ENCODE measurements at places on chromosomes 3 and 15. TPM values are rescaled to one million over a fixed set of nuclear protein-coding genes. Genes with fewer than 3 reads are reported as not detected.

DNA sequence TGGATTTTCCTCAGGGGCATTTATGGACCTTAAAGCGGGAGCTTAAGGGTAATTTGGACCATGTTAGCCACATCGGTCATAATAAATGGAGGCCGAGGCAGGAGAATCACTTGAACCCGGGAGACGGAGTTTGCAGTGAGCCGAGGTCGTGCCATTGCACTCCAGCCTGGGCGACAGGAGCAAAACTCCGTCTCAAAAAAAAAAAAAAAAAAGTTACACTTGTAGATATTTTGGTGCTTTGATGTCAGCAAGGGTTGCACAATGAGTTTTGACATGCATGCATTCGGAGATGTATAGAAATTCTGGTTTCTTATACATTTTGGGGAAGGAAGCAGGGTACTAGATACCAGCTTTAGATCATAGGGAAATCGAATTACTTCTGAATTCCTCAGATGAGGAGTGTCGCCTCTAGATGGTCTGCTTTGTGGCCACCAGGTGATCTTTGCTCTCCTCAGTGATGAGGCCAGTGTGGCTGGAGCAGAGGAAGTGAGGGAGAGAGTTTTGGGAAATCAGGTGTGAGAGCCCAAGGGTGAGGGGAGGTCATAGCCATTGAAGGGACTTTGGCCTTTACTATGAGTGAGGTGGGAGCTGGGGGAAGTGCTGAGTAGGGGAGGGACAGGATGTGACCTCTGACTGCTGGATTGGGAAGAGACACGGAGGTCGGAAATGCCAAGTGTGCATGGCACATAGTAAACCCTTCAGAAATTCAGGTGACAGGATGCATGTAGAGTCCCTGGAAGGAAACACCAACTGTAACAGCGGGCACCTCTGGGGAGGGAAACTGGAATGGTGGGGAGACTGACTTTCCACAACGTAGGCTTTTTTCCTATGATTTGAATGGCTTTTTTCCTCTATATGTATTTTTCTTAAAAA is 8.4 kb upstream of the RBSN start:
- no peak for DNase-seq

The RBPMS2 gene
- 0.15 TPM for total RNA-seq

DNA sequence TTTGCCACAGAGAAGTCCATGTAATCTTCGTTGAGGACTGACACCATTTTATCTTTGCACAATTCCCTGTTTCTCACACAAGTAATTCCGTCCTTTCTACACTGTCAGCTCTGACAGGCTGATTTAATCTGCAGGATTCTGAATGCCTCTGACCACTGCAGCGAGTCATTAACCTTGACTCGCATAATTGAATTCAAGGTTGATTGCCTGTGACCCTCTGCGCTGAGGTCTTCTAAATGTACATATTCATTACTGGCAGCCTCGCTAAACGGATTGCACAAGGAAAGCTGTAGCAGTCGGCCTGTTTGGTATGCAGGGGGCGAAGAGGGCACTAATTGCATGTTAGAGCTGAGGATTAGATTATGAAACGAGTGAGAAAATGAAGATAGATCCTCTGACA is 147.8 kb downstream of the SHOX2 start:
- DNase-seq: no peak

DNA sequence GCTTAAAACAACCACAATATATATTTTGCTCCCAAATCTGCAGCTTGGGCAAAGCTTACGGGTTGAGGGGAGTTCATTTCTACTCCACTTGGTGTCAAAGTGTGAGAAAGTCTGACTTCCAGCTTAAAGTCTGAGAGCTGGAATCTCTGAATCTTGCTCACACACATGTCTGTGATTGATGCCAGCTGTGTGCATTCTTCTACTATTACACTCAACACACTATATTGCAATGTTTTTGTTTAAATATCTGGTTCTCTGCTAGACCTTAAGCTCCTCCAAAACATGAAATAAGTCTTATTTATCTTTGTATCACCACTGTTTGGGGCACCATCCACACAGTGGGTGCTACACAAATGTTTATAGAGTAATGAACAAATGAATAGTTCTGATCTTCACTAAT is 36.7 kb upstream of the SECISBP2L start:
- DNase-seq: no peak

DNA sequence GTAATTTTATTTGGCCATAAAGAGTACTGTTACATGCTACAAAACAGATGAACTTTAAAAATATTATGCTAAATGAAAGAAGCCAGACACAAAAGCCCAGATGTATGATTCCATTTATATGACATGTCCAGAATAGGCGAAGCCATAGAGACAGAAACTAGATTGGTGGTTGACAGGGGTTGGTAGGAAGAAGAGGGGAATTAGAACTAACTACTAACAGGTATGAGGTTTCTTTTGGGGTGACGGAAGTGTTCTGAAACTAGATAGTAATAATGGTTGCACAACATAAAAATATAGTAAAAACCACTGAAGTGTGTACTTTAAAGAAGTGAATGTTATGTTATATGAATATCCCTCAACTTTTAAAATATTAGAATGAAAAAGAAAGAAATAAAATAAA is 66.1 kb downstream of the GBE1 start:
- no peak for DNase-seq

The PLD1 gene
- total RNA-seq: 0.21 TPM

DNA sequence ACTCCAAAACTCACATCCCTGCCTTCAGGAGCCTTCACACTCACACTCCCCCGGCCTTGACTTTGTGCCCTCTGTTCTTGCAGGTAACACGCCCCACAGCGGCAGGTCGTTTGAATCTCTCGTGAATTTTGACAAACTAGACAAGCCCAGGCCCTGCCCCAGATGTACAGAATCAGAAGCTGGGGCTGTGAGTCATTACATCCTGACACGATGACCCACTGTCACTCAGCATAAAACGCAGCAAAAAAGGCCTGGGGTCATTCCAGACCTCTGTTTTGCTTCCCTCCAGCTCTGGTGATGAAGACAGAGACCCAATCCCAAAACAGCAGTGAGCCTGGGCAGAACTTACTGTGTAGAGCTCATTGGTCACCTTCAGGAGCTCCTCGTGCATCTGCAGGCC is 116.4 kb upstream of the RAD18 start:
- no peak for DNase-seq

DNA sequence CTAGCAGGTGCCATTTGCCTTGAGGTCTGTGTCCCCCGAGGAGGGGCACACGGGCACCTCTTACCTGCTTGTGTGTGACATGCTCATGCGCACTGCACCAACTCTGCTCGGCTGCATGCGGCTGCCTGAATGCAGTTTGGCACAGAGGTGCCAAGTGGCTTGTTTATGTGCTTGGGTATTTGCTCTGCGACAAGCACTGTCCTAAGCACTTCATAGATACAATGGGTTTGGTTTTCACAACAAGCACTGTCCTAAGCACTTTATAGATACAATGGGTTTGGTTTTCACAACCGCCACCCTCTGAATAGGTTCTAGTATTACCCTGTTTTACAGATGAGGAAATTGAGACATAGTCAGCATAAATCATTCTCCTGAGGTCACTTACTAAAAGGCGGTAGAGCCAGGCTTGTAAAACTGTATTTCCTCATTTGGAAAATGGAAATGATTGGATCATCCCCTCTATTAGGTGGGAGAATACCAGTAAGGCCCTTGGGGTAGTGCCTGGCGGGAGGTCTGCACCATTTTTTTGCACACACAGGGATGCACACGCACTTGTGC is 487 bp downstream of the ITIH4 start:
- no peak for DNase-seq

- no peak for DNase-seq
Measured at GRCh38 chr3:195255571-195256501, 15.1 kb downstream of the XXYLT1 start.

- DNase-seq: no peak
Measured at GRCh38 chr3:48930590-48930989, 11.9 kb downstream of the ARIH2 start.

GRCh38 chr3:179107617-179108016 is 36.0 kb upstream of the ZMAT3 start:
- DNase-seq: no peak

The SPTSSB gene
- 1.1 TPM for total RNA-seq

DNA sequence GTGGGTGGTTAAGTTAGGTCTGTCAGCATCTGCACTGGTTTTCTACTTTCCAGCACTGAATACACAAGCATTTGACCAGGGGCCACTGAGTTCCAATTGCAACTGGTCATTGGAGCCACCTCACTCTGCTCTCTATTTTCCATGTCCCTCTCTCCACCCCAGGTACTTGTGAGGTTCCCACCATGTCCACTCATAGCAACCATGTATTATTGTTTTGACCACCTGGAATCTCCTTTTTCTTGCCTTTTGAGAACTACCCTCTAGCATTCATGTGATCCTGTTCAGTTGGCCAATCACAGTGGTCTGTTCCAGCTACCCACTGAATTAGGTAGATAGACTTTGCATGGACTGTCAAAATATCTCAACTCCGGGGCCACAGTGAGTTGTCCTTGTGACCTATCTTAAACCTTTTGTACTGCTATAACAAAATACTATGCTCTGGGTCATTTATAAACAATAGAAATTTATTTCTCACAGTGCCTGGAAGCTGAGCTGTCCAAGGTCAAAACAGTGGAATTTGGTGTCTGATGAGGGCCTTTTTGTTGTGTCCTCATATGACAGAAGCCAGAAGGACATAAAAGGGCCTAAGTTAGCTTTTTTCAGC is 20.2 kb upstream of the TM4SF18 start:
- no peak for DNase-seq

DNA sequence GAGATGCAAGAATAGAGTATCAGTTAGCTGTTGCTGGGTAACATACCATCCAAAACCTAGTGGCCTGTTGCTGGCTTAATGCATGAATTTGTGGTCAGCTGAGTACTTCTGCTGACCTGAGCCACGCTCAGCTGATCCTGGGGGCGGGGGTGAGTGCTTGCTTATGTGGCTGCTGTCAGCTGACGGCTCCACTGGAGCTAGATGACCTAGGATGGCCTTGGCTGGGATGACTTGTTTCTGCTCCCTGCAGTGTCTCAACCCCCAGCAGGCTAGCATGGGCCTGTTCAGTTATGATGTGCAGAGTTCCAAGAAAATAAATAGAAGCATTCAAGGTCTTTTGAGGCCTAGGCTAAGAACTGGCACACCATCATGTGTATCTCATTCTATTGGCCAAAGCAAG is 63.9 kb downstream of the FBLN2 start:
- DNase-seq: no peak

- DNase-seq: no peak
Measured at GRCh38 chr3:15630646-15631350, 29.3 kb downstream of the BTD start.

The LRRC31 gene
- total RNA-seq: not detected

DNA sequence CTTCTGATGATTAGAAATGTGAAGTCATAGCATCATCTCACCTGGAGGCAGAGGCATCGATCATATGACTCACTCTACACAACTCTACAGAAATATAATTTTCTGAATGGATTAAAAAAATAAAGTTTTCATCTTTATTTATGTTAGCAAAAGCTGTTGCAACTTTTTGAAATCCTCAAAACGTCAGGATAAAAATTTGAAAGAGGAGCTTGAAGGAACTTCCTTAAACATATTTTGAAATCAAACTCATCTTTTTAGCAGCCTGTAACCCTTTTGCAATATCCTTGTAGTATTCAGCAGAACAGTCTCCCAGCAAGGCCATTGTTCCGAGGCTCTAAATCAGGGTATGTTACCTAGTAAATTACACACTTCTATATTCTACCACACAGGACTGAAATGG is 985.4 kb downstream of the PLOD2 start:
- no peak for DNase-seq

DNA sequence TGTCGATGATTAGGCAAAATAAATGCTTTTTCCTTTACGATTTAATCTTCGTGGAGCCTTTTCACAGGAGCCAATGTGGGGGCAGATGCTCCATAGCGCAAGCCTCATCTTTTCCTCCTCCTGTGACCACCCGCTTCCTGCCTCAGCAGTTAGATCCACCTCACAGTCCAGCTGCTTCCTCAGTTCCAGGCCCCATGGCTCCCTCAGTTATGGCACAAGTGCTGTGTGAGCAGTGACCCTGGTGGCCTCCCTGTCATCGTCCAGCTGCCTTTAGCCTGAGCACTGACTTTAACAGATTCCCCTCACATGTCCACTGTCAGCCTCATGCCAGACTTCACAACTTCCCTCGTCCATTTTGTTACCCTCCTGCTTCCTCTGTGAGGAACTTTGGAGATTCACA is 424.6 kb upstream of the GBE1 start:
- DNase-seq: no peak

DNA sequence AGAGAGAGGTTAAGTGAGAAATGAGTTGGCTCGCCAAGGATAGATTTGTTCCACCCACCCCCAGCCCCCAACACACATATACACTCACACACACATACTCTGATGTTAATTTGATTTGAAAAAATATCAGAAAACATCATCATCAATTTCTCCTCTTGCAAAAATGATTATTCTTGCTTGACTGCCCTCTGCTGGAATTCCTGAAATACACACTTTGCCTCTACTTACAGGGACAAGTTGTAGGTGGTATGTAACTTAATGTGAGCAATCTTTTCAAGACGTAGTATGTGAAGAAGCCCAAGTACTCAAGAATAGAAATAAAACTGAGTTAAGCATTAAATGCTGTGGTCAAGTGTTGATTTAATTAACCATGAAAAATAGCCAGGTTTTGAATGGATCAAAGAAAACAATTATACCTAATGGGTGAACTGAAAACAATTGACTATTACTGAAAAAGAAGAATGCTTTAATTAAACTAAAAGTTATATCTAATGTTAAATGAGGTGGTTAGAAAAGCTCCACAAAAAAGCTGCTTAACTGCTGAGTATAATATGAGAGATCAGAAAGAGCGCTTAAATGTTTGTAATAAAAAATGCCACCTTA is 46.6 kb upstream of the MDFIC2 start:
- peak; percentile 35 for DNase-seq

DNA sequence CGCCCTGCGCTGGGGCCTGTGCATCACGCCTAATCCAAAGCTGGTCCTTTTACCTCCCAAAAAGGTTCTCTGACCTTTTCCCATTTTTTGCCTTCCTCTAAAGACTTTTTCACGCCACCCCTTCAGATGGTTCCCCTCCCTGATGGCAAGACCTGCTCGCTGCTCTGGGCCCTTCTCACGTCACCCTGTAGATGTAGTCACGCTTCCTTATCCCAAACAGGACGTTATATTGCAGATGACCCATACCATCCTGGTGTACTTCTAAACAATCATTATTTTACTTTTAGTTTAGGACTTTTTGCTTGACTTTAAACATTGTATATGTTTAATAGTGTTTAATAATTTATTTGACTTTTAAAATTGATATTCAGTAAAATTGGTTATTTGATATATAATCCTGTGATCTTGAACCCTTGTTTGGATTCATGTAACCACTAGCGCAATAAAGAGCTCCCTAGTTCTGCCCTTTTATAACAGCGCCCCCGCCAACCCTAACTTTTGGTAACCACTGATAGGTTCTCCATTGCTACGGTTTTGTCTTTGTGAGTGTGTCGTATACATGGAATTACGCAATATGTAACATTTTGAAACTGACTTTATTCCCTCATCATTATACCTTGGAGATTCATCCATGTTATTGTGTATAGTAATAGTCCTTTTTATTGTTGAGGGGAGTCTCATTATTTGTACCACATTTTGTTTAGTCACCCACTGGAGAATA is 159.0 kb upstream of the CHRNA7 start:
- DNase-seq: no peak

- peak; percentile 61 for DNase-seq
Measured at GRCh38 chr15:94670438-94671034, 439.2 kb downstream of the MCTP2 start.

GRCh38 chr3:178238179-178238578 is 298.1 kb upstream of the KCNMB2 start:
- no peak for DNase-seq

Data from neural progenitor cell (in vitro differentiated cells).